Renal cortex interstitium (tissue), 15 donors: ENCODE measurements at places on chromosomes 2 and 18.

DNA sequence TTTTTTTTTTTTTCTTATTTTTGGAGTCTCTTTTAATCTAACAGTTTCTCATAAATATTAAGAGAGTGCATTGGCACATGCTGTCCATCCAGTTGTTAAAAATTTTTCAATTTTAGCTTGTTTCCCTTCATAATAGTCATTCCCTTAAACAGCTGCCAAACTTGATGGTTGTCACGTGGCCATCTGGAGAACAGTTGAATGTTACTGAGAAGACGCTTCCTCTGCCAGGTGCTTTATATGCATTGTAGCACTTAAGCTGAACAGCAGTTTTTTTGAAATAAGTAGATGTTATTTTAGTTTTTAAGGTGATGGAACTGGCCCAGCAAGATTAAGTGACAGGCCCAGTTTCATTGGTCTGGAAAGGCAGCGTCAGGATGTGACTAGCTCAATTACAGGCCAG lies 3.3 kb downstream of the SMARCAL1 start:
- DNase-seq, result no peak

DNA sequence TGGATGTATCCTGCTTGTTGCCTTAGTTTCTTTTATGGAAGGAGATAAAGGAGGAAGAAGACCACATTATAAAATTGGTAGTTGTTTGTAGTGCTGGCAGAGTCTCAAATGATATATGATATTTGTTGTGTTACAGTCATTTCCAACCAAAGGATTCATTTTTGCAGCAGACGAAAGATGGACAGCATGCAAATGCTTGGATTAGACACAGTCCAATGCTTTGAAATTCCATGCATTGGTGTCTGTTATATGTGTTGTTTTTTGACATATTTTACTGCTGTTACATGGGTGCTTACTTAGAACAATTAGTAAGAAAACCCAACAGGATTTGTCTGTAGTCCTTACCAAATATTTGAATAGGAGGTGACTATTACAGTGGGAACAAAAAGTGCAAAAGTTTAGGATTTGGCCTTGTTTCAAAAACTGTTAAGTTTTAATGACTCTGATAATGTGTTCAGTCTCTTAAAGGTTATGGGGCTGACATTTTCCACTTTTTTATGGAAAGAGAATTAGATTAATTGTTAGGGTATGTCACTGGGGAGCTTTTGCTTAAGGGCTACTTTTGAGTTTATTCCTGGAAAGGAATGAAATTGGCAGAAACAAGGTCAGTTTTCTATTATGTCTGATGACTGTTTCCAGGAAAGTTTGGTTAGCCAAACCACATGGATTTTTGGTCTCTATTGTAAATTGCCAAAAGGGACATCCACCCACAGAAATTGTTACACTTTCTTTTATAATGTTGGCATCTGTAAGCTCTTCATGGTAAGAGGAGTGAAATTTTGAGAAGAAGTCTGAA lies 229.4 kb upstream of the MMADHC start:
- DNase-seq, result no peak

- DNase-seq, result no peak
Observed at GRCh38 chr18:75562216-75562615, 134.7 kb upstream of the SMIM21 start.

GRCh38 chr2:28074137-28074536 lies 183.6 kb downstream of the BABAM2 start:
- DNase-seq, result no peak

DNA sequence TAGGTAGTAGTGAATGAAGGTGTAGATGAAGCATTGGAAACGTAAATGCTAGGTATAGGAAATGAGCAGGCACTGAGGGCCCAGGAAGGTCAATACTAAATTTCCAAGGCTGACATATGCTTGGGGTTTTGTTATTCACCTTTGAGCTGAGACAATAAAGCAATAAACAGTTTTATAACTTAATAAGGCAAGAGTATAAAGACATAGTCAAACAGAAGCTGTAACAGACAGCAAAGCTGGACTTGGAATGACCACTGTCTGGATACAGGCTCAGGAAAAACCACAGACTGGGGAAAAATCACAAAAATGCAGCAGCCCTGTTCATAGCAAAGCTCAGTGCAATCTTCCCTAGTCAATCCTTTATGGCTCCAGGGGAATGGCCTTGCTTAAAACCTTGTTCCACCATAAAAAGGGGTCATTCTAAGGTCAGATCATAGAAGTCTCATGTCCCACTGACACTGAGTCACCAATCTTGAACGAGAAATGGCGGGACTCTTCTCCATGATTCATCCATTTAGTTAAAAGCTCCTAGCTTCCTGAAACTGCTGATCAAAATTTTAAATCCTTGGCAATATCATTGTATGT lies 493.3 kb downstream of the CMPK2 start:
- no peak for DNase-seq
